IPS DF 6.9 (cell line): ENCODE measurements at places on chromosomes 16 and 17.
A peak's percentile ranks its signal among the peaks of the same experiment; 100 is the strongest.

GRCh38 chr16:84769416-84769815 lies 50.4 kb upstream of the CRISPLD2 start:
- no peak for DNase-seq

GRCh38 chr16:66858740-66859396 lies 14.7 kb downstream of the CA7 start:
- DNase-seq, result no peak

- no peak for DNase-seq
Measured at GRCh38 chr17:2723997-2724783, 12.6 kb upstream of the CLUH start.

GRCh38 chr17:74096456-74096855 lies 107.0 kb upstream of the RPL38 start:
- no peak for DNase-seq

DNA sequence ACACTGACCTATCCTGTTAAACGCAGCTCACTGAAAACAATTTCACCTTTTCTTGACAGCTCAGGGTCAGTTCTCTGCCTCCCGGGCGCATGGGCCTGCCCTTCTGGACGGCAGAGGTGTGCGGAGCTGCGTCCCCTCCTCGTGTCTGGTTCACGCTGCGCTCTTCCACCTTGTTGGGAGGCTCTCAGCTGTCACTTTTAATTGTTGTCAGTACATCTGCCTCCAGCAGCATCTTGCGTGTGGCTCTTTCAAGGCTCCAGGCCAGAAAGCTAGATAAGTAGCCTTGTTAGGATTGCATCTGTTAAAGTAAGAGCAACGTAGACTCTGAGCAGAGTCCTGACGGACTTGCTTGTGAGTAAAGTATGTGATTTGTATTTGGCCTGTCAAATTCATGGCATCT lies 59.4 kb downstream of the MGAT5B start:
- no peak for DNase-seq

- no peak for DNase-seq
Measured at GRCh38 chr16:56373003-56373402, 52.3 kb downstream of the AMFR start.

- DNase-seq, result no peak
Measured at GRCh38 chr17:4834681-4835020, 1.5 kb downstream of the MINK1 start.

GRCh38 chr16:4561596-4561995 lies 5.5 kb downstream of the C16orf96 start:
- no peak for DNase-seq

DNA sequence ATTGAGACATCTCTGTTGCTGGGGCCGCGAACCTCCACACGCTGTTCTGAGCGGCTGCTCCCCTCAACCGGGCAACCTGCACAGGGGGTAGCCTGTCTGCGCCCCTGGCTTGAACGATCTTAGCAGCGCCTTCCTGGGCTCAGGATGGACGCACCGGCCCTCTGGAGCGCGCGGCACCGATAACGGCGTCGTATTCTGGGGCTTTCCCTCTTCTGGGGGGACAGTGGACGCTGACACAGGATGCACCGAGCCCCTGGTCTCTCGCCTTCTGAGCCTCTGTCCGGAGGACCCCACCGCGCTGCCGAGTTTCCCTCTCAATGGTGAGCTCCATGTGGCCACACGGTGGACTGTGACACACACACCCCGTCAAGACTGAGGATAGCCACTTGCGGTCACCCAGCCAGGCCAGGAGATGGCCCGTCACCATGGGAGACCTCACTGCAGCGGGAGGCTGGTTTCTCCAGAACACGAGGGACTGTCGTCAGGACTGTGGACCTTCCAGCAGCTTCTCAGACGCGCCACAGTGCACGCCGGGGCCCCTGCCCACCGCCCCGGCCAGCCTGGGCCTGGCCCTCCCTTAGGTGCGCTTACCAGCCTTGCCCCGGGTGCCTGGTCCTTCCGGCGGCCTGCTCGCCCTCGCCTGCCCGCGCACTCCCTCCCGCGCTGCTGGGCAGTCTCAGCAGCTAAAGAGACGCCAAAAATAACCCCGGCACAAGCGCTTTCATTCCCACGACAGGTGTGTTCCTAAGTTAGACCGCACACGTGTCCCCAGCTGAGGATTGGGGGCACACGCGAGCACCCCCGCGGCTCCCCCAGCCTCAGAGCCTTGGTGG lies 30.0 kb upstream of the PABPN1L start:
- no peak for DNase-seq

DNA sequence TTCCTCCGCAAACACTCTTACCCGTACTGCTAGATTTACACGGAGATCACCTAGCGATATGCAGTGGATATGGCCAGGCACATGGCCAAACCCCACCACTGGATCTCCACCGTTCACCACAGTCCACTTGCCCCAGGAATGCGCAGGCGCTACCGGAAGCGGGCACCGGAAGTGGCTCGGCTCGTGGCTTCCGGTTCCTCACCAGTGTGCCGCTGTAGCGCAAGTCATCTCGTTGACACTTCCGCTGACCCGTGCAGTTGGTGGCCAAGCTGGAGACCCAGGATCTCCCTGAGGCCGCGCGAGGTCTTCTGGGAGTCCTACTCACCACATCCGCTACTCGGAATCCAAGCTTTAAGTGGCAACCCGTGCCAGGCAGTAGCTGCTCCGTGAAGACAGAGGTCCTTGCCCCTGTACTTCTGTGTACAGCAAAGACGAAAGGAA lies 11.5 kb downstream of the ZNF597 start:
- DNase-seq, result no peak

DNA sequence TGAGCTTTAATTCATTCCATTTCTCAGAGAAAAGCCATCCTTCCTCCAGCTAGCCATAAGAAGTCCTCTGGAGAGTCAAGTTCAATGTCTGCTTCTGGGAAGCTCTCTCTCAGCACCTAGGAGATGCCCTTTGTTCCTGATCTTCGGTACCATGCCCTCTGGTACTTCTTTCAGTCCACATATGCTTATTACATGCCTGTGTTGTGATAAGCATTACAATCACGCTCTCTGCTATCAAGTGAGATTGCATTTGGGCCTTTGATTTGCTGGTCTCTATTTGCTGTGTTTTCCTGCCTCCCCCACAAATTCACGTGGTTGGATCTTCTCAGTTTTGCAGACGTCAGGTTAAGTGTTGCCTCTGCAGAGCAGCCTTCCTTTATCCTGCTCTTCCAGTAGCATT lies 178.1 kb downstream of the TOX3 start:
- no peak for DNase-seq

- DNase-seq, result peak; percentile 55
Measured at GRCh38 chr17:69607162-69607834, 192.8 kb downstream of the MAP2K6 start.

GRCh38 chr17:71757156-71757555 lies 363.7 kb upstream of the SOX9 start:
- no peak for DNase-seq

- no peak for DNase-seq
Measured at GRCh38 chr17:1779571-1780131, 17.8 kb downstream of the SERPINF1 start.

- DNase-seq, result no peak
Measured at GRCh38 chr17:81200695-81201580, 21.8 kb downstream of the CEP131 start.

GRCh38 chr17:50352693-50353599 lies 7.0 kb downstream of the XYLT2 start:
- no peak for DNase-seq

GRCh38 chr17:10144456-10144855 lies 54.0 kb downstream of the GAS7 start:
- no peak for DNase-seq

- no peak for DNase-seq
Measured at GRCh38 chr16:15856901-15857698, at the start of gene MYH11. TSS of gene MYH11 (minus strand) at chr16:15857028. CDS start at chr16:15838252, 18,776 bp downstream.

DNA sequence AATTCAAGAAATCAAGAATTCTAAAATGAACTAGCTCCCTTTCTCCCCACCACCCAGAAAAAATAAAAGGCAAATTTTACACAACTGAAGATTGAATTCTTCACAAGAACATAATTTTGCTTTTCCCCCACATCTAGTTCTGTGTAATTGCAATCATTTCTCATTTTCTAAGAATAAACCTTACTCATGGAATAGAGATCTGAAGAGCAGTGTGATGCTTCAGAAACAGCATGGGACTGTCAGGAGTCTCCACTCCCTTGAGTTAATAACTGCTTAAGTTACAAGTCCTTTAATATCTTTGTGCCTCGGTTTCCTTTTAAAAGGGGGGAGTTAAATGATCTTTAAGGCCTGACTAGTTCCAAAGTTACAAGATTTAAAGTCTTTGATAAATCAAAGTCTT lies 53.7 kb downstream of the CACNG1 start:
- no peak for DNase-seq

GRCh38 chr16:23365602-23366240 lies 63.6 kb downstream of the SCNN1B start:
- DNase-seq, result no peak

DNA sequence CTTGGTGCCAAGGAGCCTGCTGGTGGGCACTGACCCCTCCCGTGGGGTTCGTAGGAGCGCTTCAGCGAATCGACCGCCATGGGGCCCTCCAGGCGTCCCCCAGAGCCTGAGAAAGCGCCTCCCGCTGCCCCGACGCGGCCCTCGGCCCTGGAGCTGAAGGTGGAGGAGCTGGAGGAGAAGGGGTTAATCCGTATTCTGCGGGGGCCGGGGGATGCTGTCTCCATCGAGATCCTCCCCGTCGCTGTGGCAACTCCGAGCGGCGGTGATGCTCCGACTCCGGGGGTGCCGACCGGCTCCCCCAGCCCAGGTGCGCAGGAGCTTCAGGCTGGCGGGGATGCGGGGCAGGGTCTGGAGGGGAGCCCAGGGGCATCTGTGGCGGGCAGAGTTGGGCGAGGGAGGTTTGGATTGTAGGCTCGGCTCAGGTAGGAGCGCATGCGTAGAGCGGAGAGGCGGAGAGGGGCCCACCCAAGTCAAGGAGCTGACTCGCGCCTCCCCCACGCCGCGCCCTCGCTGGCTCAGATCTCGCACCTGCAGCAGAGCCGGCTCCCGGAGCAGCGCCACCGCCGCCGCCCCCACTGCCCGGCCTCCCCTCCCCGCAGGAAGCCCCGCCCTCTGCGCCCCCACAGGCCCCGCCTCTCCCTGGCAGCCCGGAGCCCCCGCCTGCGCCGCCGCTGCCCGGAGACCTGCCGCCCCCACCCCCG lies 19.8 kb downstream of the FMNL1 start:
- DNase-seq, result no peak

DNA sequence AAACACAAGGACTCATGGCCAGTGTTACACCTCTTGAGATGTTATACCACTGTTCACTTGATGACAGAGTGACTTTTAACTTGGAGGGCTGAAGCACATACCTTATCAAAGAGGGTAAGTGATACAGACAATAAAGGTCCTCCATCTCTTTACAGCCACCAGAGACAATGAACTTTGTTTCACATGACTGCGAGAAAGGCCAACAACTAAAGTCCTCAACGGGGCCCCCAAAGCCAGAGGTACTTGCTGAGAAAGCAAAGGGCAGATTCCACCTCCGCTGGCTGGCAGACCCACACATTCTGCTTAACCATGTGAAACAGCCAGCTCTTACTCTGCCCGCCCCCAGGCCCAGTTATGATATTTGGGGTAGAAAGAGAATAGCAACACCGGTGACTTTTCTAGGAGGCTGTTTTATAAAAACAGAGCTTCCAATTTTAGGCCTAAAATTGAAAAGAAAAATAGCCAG lies 21.4 kb downstream of the DCUN1D3 start:
- no peak for DNase-seq

- no peak for DNase-seq
Measured at GRCh38 chr16:10130538-10130937, 51.7 kb downstream of the GRIN2A start.

- no peak for DNase-seq
Measured at GRCh38 chr17:83202002-83203000, 122.9 kb downstream of the METRNL start.

DNA sequence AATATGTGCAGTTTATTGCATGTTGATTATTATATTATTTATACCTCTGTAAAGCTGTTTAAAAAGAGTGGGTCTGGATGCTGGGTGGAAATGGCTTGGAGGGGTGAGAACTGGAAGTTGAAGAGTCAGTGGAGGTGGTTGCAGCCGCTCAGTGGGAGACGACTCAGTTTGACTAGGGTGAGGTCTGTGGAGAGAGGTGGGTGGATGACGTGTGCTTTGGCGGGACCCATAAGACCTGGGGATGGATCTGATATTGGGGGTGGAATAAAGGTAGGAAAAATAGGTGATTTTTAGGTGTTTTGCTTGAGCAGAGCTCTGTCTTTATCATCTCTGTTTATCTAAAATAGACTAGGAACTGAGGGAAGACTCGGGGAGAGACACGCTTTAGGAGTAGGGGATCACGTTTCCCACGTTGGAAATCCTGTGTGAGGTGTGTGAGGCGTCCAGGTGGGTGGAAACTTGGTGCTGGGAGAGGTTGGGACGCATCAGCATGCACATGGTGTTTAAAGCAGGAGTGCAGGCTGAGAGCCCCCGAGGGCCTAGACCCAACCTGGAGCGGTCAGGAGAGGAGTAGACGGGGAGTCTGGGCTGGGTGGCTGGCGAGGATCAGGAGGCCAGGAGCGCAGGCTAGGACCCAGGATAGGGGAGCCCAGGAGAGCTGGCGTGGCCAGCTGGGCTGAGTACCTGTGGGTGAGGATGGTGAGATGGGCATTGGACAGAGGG lies 17.2 kb downstream of the NT5M start:
- no peak for DNase-seq

GRCh38 chr17:7058831-7059447 lies 15.0 kb upstream of the SLC16A11 start:
- DNase-seq, result no peak

- no peak for DNase-seq
Measured at GRCh38 chr17:77628035-77628434, 330.5 kb upstream of the TNRC6C start.

GRCh38 chr16:80065541-80065940 lies 465.0 kb upstream of the MAF start:
- DNase-seq, result no peak

- DNase-seq, result peak; percentile 52
Measured at GRCh38 chr16:51982715-51983680, 563.9 kb downstream of the TOX3 start.

DNA sequence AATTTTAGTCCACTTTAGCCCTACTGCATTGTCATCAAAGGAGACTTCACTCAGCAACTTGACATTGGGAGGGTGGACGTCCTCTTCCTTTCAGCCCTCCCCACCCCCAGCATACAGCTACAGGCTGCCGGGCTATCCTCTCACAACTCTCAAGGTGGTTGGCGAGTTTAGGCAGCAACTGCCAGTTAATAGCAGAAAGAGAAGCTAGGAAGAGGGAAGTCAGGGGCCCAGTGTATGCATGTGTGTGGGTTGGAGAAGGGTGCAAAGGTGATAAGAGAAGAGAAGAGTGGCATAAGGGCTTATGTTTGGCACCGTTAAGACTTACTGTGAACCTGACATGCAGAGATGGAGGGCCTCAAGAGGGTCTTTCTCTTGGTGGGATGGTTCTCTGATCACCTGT lies 31.8 kb downstream of the CCL4 start:
- DNase-seq, result no peak

GRCh38 chr17:63431618-63431938 lies 14.5 kb downstream of the CYB561 start:
- DNase-seq, result no peak

DNA sequence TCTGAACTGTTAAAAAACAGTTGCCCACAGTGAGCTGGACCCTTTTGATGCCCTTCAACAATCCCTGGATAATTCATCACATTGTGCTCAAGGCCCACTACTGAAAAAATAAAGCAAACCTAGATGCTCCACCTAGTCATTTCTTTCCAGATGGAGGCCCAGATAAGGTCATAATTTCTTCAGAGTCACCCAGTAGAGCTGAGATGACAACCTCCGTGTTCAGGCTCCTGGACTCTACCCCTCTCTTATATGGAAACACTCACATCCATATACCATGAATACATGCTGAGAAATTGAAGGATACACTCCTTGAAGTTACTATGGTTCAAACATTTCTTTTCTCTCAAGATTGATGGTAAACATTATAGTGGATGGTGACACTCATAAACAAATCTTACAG lies 2.7 kb upstream of the ABCA3 start:
- no peak for DNase-seq

GRCh38 chr17:40075201-40075941 lies 12.6 kb downstream of the THRA start:
- DNase-seq, result peak; percentile 75
